GM12865 (cell line): ENCODE measurements at places on chromosomes 5 and 9.

DNA sequence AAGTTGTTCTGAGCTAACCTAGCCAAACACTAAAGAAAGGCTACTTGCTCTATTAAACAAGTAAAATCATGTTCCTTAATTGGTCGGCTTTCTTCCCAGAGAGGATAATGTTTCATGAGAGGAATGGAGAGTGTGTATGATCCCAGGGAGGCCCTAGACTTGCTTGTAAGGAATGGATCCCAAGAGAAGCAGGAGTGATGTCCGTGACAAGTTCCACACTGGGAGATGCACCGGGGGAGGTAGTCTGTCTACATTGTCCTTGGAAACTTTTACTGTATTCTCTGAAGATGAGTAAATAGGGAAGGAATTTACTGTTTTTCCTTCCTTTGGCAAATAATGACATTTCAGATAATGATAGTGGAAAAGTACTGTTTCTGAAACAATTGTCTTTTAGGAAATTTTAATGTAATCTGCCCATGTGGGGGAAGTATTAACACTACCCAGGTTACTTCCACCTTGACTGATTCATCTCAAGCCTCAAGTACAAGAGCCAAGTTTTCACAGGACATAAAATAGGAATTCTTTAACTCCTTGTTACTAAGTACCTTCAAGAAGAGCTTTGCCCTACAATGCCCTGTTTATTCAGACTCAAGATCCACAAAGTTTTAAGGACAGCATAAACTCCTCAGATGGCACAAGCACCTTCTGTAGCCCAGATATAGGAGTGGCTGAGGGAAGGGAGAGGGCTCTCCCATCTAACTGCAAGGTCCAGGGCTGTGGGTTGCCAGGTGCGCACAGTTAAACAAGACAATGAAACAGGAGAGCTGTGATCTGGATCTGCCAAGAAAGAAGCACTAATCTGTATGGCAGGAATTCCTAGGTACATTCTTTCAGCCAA lies 152.1 kb downstream of the GNA14 start:
- no peak for DNase-seq

- no peak for DNase-seq
Measured at GRCh38 chr9:99103901-99104458, 933 bp upstream of the TGFBR1 start.

DNA sequence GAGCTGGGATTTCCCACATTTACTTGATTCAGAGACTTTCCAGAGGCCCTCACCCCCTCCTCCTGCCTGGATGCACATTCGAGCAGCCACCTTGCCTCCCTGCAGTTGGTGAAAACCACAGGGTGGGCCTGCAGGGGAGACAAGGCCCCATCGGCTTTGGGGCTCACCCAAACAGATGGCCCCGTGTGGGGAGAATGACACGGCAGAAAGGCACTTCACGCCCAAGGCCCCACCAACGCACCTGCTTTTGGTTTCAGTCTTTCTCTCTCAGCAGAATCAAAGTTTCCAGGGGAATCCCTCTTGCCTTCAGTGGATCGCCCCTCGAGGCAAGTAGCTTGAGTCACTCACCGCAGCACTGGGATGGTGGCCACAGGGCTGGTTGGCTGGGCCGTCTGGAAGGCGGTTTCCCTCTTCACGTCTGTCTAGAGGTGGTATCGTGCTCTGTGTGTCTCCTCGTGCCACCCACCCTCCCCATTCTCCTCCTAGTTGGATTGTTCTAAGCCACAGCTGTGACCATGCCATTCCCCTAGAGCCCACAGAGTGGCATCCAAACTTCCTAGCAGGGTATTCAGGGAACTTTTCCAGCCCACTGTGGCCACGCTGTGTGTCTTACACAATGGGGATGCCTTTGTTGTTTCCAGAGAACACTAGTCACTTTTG lies 31.8 kb downstream of the SEC61B start:
- peak; percentile 94 for DNase-seq

DNA sequence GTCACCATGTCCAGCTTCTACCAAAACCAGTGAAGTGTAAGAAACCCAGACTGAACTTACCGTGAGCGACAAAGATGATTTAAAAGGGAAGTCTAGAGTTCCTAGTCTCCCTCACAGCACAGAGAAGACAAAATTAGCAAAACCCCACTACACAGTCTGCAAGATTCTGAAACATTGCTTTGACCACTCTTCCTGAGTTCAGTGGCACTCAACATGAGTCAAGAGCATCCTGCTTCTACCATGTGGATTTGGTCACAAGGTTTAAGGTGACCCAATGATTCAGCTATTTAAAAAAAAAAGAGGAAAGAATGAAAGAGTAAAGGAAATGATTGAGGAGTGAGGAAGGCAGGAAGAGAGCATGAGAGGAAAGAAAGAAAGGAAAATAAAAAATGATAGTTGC lies 19.8 kb downstream of the IL7R start:
- DNase-seq = peak; percentile 66

- no peak for DNase-seq
Measured at GRCh38 chr9:114123031-114123977, 24.2 kb upstream of the KIF12 start.

GRCh38 chr9:15187589-15187988 lies 119.4 kb downstream of the TTC39B start:
- no peak for DNase-seq

DNA sequence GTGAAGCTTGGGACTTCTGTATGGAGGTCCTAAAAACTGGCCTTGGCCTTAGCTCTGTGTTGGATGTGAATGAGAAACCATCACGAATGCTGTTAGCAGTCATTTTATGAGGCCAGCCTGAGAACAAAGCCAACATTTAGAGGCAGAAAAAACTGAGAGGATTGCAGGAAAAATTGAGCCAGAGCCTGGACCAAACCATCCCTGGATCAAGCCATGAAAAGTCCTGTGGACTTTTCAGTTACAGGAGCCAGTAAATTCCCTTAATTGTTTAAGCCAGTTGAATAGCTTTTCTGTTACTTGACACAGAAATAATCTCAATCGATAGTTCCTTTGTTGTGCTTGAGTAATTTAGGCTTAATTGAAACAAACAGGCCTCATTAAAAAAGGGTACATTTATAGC lies 42.6 kb upstream of the SPATA31D4 start:
- DNase-seq = no peak

- DNase-seq = no peak
Measured at GRCh38 chr5:33523208-33523771, 82.5 kb downstream of the TARS1 start.

GRCh38 chr5:38595132-38595745 lies 38.8 kb upstream of the LIFR start:
- DNase-seq = no peak

- DNase-seq = no peak
Measured at GRCh38 chr9:93572636-93573515, 3.5 kb upstream of the PHF2 start.

DNA sequence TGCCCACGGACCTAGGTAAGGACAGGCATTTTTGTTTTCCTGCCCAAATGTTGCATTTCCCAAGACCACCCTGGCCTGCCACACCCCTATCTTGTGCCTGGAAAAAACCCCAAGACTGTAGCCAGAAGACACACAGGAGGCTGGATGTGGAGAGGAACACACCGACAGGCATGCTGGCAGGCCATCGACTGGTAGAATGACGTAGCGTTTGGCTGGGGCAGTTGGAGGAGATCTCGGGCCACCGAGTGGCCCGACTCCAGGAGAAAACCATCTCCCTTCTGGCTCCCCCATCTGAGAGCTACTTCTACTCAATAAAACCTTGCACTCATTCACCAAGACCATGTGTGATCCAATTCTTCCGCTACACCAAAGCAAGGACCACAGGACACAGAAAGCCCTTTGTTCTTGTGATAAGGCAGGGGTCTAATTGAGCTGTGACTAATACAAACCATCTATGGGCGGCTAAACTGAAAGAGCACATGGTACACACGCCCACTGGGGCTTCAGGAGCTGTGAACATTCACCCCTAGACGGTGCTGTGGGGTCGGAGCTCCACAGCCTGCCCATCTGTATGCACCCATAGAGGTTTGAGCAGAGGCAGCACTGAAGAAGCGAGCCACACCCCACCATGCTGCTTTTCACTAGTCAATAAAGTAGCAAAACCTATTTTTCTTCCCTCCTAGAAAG lies 38.9 kb upstream of the N4BP3 start:
- DNase-seq = peak; percentile 24

GRCh38 chr5:172473427-172473826 lies 19.1 kb upstream of the SH3PXD2B start:
- no peak for DNase-seq

GRCh38 chr5:74542482-74542881 lies 98.0 kb downstream of the ENC1 start:
- no peak for DNase-seq

DNA sequence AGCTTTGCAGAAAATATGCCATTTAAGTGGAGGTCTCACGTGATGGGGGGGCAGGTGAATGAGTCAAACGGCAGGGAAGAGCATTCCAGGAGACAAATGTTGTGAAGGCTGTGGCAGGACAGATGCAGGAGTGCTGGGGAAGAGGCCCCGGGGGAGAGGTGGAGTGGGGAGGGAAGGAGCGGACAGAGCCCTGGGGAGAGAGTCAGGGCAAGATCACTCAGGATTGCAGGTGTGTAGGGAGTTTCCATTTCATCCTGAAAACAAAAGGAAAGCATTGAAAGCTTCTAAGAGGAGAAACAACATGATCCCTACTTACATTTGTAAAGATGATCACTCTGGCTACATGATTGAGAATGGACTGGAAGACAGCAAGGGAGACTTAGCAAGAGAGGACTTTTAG lies 323.3 kb downstream of the ASTN2 start:
- no peak for DNase-seq

GRCh38 chr5:97547999-97548738 lies 365.1 kb upstream of the RIOK2 start:
- DNase-seq = peak; percentile 54

- peak; percentile 79 for DNase-seq
Measured at GRCh38 chr9:126704892-126705766, 91.4 kb downstream of the LMX1B start.
